Amniotic stem cell (primary cell): ENCODE measurements at places on chromosomes 1 and 21.

- DNase-seq: no peak
Observed at GRCh38 chr1:11951901-11952300, 17.4 kb downstream of the PLOD1 start.

DNA sequence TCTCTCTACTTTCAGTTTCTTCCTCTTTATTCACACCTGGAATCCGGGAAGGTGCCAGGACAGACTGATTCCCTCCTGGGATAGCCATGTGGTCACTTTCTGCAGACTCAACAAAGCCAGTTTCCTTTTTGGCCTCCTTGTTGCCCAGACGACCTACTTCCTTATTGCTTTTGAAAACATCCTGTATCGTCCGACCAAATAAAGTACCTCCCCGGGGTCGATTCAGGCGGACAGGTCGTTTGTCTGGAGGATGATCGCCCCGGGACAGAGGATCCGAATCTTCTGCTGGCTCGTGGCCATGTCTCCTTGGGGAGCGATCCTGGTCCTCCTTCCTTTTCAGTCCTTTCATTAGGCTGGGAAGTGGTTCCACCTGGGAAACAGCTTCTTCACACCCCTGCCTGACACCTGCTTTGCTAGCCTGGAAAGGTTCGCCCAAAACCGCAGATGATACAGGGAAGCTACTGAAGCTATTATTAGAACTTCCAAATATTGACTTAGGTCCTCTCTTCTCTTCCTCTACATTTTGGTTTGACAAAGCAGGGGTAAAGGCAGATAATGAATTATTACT lies 1.2 kb downstream of the MCM3AP start:
- DNase-seq: no peak

DNA sequence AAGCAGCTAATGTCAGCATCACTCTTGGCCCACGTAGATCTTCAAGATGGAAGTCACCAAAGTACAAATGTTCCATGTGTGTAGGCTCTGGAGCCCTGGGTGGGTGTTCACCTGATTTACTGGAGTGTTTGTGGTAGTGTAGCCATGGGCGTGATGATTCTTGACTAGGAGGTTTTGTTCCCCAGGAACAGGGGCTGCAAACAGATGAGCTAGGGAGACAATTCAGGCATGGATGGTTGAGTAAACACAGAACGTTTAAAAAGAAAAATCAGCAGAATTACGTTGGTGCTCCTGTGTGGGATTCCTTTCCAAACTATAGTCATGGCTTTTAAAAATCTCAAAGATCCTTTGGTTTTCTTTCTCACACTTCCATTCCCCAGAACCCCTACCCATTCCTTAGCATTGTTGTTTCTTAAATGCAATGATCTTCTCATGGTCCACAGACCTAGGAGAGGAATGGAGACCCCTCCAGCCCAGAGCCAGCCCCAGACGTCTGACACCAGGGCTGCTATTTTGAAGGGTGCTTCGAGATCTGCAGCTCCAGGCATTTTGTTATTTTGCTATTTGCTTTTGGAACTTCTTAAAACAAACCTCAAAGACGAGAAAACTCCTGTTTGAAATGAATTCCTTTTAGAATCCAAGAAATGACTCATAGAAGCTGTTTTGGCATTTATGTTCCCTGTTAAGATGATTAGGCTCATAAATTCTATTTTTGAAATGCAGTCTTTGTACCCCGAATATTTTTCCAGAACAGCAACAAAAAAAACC lies 115.1 kb downstream of the ETS2 start:
- no peak for DNase-seq

DNA sequence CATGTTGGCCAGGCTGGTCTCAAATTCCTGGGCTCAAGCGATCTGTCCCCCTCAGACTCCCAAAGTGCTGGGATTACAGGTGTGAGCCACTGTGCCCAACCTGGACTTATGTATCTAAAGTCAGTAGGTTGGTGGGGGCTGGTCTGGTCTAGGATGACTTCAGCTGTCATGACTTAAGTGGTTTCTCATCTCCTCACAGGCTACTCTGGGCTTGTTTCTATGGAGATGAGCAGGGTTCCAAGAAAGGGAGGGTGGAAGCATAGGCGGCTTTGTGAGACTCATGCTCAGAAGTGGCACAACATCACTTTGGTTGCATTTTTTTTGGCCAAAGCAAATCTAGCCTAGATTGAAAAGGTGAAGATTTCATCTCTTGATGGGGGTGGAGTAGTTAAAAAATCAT lies 115.9 kb upstream of the IVNS1ABP start:
- DNase-seq: no peak

DNA sequence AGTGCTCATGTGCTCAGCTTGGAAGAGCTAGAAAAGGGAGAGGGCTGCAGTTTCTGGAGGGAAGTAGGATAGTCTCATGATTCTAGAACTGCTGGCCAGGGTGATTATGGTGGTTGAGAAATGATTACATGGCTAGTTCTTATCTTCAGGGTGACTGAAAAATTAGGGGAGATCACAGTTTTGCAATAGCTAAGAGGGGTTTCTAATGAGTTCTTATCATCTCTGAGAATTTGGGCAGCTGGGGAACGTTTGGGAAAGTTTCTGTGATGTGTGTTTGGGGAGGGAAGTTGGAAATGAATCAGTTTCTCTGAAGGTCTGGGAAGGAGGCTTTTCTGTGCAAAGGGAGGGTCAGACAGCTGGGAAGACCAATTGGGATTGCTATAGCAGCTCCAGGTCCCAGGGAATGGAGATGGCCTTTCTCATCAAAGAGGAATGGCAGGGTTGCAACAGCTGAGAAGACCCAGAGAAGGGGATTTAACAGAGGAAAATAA lies 7.6 kb upstream of the RHOU start:
- DNase-seq: no peak

GRCh38 chr1:110533230-110533629 lies 14.3 kb upstream of the KCNA10 start:
- DNase-seq: no peak

DNA sequence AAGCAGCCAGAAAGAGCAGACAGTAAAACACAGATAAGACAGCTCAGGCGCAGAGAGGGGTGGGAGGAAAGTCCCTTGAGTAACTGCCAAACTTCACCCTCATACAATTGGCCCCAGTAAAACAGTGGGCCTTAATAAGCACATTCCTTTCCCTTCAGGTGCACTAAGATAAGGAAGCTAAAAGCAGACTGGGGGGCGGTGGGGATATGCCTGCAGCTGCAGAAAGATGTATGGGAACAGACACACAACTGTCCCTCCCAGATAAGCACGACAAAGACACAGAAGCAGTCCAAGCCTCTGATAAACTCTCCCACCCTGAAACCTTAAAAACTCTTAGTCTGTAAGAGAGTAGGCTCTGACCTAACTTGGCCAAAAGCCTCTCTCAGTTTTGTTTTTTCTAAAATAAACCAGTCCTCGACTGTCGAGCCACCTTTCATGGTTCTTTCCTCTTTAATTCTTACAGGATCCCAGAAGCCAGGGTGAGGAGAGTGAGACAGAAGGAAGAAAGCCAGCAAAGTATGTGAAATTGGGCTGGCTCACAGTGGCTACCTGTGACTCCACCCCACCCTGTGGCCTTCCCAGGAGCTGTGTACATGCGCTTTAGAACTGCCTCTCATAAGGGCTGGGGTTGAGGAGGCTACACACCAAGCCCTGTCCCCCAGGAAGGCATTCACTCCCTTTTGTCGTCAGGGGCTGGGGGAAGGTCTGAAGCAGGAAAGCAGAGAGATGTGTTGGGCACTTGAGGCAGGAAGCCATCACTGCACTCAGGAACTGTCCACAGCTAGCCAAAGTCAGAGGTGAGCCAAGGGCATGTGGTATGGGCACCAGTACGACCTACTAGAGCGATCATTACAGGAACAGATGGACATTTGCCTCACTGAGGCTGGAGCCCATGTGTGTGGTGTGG lies 4.6 kb downstream of the PGLYRP4 start:
- DNase-seq: no peak

- DNase-seq: no peak
Observed at GRCh38 chr1:233025157-233025556, 74.7 kb downstream of the NTPCR start.

- DNase-seq: no peak
Observed at GRCh38 chr1:205826016-205826806, 13.2 kb upstream of the SLC41A1 start.

DNA sequence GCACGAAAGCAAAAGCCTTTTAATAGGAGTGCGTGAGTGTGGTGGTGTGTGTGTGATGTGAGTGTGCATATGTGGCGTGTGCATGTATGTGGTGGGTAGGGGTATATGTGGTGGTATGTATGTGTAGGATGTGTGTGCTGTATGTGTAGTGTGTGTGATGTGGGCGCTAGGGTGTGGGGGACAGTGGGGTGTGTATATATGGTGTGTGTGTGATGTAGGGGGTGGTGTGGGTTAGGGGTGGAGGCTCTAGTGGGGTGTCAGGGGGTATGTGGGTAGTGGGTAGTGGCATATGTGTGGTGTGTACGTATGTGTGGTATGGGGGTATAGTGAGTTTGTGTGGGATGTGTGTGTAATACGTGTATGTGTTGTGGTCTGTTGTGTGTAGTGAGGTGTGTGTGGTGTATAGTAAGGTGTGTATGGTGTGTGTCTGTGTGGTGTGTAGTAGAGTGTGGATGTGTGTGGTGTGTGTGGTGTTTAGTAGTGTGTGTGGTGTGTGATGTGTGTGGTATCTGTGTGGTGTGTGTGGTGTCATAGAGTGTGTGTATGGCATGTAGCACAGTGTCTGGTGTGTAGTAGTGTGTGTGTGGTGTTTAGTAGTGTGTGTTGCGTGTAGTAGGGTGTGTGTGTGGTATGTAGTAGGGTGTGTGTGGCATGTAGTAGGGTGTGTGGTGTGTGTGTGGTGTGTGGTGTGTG lies 86.0 kb downstream of the SYT2 start:
- no peak for DNase-seq
